Activated gamma-delta T cell treated with anti-CD3 and anti-CD28 coated beads, Interleukin-2, amount 50 U/mL, for 16 hours (primary cell): ENCODE measurements at places on chromosomes 2 and 18.

- DNase-seq, result no peak
These were observed 190.7 kb downstream of the CDCA7 start for GRCh38 chr2:173545364-173545763.

- no peak for DNase-seq
These were observed 10.7 kb downstream of the BABAM2 start for GRCh38 chr2:27901234-27901633.

- no peak for DNase-seq
These were observed 6.4 kb upstream of the CRYGC start for GRCh38 chr2:208135794-208136715.

DNA sequence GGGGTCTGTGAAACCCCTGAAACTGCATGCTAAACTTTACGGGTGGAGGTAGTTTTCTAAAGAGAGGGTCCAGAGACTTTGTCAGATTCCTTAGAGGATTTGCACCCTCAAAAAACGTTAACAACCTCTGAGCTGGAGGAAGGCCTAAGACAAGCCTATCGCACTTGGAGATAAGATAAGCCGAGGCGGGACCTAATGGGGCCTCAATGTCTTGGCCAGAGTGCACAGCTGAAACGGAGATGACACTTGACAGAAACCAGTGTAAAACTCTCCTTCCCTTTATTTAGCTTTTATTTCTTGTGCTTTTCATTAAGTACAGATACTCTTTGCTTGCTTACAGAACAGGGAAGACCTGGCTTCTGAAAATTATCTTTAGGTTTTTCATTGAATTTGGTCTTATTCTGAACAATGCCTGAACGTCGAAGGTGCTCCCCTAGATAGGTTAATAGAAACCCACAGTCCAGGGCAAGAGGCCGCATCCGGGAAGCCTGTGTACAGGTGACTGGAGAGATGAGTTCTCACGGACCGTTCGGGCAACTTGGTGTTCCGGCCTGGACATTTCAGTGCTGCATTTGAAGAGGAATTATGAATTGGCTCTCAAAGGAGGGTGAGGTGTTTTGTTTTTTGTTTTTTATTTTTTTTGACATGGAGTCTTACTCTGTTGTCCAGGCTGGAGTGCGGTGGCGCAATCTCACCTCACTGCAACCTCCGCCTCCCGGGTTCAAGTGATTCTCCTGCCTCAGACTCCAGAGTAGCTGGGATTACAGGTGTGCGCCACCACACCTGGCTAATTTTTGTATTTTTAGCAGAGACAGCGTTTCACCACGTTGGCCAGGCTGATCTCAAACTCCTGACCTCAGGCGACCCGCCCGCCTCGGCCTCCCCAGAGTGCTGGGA is 49.7 kb downstream of the SH3BP4 start:
- DNase-seq, result no peak

- DNase-seq, result no peak
These were observed 202.8 kb upstream of the THUMPD2 start for GRCh38 chr2:39981883-39982311.

DNA sequence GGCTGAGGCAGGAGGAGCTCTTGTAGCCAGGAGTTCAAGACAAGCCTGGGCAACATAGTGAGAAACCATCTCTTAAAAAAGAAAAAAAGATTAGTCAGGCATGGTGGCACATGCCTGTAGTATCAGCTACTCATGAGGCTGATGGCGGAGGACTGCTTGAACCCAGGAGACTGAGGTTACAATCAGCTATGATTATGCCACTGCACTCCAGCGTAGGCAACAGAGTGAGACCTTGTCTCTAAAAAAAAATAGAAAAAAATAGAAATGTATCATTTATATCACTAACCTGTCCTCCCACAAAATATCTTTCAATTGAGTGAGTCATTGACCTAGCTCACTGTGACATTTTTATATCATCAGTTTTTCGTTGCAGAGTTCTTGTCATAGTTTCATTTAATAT is 152.5 kb downstream of the DTNA start:
- no peak for DNase-seq

- no peak for DNase-seq
These were observed 419.9 kb downstream of the TGIF1 start for GRCh38 chr18:3869848-3870247.

GRCh38 chr2:70160545-70160944 is 30.3 kb downstream of the C2orf42 start:
- no peak for DNase-seq

DNA sequence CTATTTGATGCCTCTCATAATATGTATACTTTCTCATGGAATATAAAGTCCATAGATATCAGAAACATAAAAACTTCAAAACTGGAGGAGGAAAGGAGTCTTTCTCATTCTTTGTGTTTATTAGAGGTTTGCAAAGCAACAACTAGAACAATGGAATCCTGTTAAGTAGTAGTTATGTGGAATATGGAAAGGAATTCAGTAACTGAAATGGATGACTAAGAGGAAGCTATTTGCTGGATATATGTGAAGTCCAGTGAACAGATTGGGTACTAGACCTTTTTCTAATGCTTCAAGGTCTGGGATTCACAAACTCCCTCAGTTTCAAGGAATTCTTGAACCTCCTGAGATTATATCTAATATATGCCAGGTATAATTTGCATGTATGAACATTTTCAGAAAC is 353.6 kb upstream of the FANCL start:
- DNase-seq, result no peak

DNA sequence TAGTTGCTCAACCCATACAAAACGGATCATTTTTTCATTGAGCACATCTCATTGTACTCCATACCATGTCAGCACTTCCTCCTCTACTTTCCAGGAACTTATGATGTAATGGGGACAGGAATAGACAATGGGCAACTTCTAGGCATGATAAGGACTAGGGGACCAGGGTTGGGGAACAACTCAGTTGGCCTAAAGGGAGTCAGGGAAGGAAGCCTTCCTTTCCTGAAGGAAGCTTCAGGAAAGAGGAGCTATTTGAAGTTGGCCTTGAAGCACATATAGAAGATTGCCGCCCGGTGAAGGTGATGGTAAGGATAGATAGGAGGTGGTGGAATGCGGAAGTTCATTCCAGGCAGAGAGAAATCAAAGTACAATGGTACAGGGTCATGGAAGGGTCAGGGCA is 283.9 kb downstream of the SLC8A1 start:
- no peak for DNase-seq

- no peak for DNase-seq
These were observed 4.8 kb upstream of the IMPA2 start for GRCh38 chr18:11976315-11977152.

DNA sequence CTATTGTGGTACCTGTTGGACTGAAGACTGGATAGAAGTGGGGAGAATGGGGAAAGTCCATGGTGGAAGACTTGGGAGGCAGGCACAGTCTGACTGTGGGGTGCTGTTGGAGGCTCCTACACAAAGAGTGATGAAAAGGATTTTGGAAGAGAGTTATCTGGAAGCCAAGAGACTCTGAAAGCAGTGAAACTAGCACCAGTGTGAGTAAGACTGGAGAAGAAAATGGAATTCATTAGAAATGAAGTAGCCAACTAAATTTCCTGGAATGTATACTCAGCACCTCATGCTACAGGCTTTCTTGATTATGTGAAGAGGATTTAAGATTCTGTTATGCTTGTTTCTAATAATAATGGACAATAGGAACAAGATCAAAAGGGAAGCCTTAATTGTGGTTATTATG is 27.7 kb downstream of the ELP2 start:
- DNase-seq, result no peak

- DNase-seq, result no peak
These were observed 11.4 kb upstream of the GALNT5 start for GRCh38 chr2:157245846-157246764.

- DNase-seq, result no peak
These were observed 401.9 kb downstream of the HRH4 start for GRCh38 chr18:24862201-24862816.

DNA sequence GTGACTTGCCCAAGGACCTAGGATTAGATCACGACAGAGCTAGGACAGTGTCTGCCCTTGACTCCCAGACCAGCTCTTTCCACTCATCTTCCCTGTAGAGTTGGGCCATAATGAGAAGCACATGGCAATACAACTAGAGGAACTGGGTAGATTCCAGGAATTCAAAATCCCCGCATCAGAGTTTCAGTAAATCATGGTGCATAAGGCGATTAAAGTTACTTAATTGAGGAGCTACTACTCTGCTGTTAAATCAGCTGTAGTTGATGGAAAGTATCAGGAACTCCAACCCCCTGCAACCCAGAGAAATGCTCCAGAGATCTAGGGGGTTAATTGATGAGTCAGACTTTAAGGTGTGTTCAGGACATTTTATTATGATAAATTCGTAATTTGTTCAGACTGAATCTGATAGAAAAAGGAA is 5.7 kb downstream of the ANTXR1 start:
- no peak for DNase-seq

GRCh38 chr2:27049422-27050280 is 1.8 kb upstream of the AGBL5 start:
- peak; percentile 53 for DNase-seq

DNA sequence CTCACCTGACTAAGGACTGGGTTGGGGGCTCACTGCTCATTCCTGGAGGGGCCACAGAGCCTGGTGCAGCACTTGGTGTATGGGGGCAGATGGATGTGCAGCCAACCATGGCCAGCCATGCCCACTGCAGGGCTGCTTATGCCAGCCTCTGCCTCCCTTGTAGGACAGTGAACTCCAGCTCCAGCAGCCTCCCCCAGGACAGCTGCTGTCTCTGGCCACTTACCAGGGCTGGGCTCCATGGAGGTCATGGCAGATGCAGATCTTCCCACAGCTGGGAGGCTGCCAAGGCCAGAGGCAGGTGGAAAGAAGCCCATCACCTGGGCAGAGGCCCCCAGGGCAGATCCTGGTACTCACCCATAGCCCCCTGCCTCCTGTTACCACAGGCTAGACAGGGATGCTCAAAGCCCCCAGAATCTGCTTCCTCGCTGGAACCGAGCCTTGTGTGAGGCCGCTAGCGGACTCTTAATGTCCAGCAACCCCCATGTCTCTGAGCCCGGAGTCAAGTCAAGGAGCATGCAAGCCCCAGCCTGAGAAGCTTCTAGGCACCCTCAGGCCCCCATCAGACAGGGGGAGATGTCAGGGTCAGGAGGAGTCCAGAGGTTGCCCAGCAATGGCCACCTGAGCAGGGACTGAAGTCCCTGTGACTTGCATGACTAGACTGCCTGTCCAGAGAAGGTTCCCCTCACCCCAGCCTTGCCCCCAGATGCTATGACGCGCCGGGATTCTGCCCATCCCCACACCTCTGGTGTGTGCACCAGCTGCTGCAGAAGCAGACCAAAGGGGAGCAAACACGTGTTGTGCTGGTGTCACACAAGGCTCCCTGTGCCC is 123.6 kb downstream of the TWIST2 start:
- no peak for DNase-seq

DNA sequence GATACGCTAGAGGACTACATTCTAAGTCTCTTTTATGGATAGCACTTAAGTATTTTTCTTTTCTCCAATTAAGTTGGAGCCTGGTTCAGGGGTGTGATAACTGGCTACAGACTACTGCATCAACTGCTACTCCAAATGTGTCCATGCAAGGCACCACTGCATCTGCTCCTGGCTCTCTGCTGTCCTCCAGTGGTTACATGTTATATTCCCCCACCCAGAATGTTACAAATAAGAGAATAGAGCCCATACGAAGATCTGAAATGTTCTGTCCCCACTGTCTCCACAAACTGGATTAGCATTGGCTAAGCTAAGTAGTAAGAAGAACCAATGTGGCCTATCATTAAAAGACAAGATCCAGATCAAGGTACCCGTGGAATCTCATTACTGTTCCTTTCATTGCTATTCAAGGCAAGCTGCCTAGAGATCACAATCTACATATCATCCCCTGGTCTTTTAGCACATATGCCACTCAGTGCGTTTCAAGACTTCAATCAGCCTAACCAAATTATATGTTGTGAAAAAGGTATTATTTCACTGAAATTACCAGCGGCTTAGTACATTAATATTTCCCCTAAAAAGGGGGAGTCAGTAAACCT is 308.3 kb upstream of the SLC8A1 start:
- DNase-seq, result no peak

DNA sequence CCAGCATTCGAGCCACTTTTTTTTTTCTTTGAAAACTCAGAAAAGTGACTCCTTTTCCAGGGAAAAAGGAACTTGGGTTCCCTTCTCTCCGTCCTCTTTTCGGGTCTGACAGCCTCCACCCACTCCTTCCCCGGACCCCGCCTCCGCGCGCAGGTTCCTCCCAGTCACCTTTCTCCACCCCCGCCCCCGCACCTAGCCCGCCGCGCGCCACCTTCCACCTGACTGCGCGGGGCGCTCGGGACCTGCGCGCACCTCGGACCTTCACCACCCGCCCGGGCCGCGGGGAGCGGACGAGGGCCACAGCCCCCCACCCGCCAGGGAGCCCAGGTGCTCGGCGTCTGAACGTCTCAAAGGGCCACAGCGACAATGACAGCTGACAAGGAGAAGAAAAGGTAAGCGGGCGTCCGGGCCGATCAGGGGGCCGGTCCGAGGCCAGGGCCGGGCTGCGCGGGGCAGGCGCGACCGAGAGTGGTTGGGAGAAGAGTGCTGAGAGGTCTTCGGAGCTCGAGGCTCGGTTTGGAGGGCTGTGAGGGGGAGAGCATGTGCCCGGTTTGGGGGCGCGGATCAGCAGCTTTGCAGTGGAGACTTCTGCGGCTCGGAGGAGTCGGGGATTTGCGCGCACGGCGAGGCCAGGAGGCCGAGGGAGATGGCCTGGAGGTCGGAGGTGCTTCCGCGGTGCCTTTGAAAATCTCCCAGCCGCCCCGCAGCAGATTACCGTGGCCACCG is 502 bp downstream of the EPAS1 start:
- peak; percentile 57 for DNase-seq

GRCh38 chr2:11681722-11682589 is 12.0 kb upstream of the NTSR2 start:
- peak; percentile 17 for DNase-seq

- DNase-seq, result no peak
These were observed 289.7 kb downstream of the TRIB2 start for GRCh38 chr2:13006426-13006825.

DNA sequence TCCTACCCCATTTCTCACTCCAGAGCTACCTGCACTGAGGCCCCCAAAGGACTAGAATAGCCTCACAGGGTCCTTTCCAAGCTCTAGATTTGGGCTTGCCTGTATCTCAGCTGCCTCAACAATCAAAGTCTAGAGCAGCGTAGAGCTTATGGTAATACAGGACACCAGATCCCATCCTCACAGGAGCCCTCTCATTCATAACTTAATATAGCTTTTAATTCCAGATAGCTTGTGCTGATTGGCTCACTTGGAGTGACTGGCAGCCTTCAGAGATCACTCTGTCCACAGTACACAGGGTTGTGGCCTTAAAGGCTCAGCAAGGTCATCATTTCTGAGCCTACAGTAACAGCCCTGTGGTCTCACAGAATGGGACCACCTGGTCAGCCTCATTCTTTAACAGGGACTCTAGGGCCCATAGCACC is 51.4 kb downstream of the ZFP36L2 start:
- no peak for DNase-seq

- DNase-seq, result no peak
These were observed 68.3 kb downstream of the REV1 start for GRCh38 chr2:99421469-99421868.
